BJ (cell line): ENCODE measurements at places on chromosomes 1 and 21.
A peak's percentile ranks its signal among the peaks of the same experiment; 100 is the strongest.

- peak; percentile 11 for DNase-seq
Measured at GRCh38 chr1:97758541-97759057, 162.2 kb downstream of the DPYD start.

GRCh38 chr1:192086644-192087043, 71.6 kb upstream of the RGS18 start:
- DNase-seq: no peak

DNA sequence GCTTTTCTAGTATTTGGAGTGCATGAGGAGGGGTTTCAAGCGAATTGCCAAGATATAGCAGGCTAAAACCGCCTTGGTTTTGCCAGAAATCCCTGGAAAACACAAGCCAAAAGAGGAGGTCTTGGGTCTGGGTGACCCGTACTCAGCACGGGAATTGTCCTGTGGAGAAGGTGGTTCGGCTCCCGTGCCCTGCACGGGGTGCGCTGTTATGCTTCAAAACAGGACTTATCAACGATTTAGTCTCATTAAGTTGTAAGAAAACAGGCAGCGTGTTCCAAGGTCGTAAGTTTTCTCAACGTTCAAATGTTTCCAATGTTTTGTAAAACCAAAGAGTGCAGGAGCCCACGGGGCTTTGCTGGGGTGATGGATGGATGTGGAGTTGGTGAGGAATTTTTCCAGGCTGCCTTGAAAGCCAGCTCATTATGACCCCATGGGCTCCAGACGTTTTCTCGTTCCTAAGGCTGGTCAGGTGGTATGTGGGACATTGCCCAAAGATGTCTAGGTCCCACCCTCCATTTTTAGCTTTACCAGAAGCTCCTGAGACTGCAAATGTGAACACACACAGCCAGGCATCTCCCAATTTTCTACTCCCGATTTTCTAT, 75.4 kb upstream of the CLDN14 start:
- no peak for DNase-seq

- DNase-seq: no peak
Measured at GRCh38 chr1:6095511-6096242, 50.0 kb downstream of the KCNAB2 start.
